ENCODE measurements at places on chromosomes 1 and 21.

DNA sequence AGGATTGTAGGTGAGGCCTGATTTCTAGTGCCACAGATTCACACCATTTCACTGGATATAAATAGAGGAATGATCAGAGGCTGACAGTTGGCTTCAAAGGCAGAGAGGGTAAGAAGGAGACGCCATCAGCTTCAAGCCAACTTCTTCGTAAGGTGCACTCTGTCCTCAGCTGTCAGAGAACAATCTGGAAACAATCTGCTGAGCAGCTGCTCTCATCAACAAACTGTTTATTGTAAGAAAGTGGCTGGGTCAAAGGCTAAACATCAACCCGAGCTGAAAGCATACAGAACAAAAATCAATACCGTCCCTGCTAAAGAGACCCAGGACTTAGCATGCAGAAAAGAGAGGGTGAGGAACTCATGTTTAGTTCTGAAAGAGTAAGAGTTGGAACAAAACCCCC lies 48.2 kb downstream of the HLCS start:
- DNase-seq = no peak

GRCh38 chr1:180080439-180080838 lies 74.2 kb upstream of the QSOX1 start:
- DNase-seq = peak; percentile 8

GRCh38 chr1:48649880-48650279 lies 126.8 kb downstream of the BEND5 start:
- no peak for DNase-seq

DNA sequence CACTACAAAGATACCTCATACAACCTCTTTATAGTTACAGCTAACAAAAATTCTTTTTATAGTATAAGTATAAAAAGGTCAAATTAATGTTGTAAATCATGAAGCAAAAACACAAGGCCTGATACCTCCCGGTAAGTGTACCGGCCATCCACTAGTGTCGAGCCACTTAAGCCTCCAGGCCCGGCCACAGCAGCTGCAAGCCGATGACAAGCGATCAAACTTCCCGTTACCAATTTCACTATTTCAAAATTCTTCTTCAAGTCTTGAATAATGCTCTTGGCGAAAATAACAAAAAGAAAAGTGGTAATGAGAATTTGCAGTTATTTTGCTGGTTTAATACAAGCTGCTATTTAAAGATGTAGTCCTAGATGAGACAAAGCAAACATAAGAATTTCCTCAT lies 67.6 kb downstream of the USP24 start:
- DNase-seq = no peak

DNA sequence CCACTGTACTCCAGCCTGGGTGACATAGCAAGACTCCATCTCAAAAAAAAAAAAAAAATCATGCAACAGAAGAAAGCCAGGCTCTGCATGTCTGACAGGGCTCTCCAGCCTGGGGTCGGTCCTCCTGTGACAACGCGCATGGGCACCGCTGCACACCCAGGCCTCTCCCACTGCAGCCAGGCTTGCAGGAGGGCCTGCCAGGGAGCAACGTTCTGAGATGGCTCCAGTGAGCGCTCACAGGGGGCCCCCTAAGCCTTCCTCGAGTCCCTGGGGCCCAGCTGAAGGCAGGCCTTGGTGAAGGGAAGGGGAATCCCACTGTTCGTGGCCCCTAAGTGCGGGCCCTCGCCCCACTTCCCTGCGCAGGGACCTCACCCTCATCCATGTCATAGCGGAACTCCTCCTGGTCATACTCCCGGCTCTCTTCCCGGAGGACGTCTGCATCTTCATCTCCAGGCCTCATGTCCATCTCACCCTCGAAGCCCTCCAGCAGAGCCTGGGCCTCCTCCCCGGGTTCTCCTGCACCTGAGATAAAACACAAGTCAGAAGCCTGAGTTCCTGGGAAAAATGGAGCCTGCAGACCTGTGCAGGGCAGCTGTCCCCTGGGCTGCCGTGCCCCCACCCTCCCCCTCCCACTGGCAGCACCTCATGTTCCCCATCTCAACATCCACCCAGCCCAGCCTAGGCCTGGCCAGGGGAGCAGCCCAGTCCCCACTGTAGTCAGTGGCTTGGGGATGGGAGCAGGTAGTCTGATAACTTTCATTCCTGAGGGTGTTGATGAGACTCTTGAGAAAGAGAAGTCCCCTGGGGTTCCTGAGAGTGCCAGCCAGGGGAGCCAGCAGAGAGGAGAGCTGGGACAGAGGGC lies 20.3 kb downstream of the RSPH1 start:
- no peak for DNase-seq

DNA sequence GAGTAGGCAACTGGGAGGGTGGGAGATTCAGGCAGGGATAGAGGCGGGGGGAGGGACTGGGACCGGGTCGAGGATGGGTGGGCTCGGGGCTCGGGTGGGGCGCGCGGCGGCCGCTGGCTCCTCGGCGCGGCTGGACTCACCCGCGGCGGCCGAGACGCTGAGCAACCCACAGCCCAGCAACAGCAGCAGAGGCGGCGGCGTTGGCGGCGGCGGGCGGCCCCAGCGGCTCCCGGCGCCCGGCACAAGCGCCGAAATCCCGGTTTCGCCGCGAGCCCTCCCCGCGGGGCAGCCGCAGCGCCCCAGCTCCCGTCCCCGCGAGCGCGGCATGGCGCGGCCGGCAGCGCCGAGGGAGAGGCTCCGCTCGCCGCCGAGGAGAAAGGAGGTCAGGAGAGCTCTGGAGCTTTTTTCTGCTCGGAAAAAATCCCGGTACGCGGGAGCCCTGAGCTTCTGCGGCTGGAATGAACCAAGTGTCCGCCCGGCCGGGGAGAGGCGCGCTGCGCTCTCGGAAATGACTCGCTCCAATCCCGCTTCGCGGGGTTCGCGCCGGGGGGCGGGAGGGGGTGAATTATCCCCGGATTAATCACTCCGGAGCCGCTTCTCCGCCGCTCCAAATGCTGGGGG lies at the start of gene CSMD2:
TSS of gene CSMD2 (minus strand) at position 460 of the 621 bp plus-strand sequence. CDS start at position 327, 133 bp downstream.
- no peak for DNase-seq

DNA sequence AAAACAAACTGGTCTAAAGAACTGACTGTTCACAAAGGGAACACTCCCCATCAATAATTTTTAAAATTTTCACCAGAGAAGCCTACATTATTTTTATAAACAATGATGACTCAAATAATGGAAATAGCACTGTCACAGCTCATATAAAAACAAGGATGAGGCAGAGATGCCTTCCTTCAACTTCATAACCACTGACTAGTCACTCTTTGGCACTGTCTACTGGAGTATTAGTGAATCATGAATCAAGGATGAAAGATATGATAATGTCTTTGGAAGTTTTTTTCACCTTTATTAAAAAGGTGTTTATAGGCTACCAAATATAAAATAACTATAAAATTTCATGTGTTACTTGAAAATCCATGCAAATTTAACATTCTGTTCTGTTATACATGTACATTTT lies 316.9 kb downstream of the VAV3 start:
- no peak for DNase-seq

- DNase-seq = no peak
These were observed 22.7 kb upstream of the CD55 start for GRCh38 chr1:207298636-207299398.

DNA sequence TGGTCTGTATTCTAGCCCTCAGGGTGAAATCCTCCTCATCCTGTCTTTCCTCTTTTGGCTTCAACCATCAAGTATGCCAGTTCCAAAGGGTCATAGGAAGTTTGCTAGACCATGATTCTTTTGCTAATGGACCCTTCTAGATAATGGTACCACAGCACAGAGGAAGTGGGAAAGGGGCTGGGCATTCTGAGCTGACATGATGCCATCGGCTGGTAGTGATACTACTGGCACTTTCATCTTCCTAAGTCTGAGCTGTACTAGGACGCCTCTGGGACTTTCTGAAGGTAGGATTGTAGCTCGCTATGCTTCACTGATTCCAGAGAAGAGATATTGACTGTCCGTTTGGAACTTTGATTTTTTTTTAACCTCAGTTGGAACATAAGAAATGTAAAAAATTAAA lies 11.4 kb downstream of the FASLG start:
- peak; percentile 71 for DNase-seq

GRCh38 chr1:20228314-20228825 lies 42.1 kb upstream of the PLA2G2C start:
- DNase-seq = no peak

DNA sequence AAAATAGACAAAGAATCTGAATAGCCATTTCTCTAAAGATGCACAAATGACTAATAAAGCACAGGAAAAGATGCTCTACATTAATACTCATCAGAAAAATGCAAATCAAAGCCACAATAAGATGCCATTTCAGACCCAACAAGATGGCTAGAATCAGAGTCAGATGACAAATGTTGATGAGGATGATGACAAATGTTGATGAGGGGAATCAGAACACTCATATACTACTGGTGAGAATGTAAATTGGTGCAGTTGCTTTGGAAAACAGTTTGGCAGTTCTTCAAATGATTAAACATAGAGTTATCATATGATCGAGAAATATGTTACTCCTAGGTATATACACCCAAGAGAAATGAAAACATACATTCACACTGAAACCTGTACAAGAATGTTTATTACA lies 33.9 kb downstream of the LRRC40 start:
- no peak for DNase-seq

GRCh38 chr1:50214717-50215116 lies 106.0 kb downstream of the ELAVL4 start:
- DNase-seq = no peak

DNA sequence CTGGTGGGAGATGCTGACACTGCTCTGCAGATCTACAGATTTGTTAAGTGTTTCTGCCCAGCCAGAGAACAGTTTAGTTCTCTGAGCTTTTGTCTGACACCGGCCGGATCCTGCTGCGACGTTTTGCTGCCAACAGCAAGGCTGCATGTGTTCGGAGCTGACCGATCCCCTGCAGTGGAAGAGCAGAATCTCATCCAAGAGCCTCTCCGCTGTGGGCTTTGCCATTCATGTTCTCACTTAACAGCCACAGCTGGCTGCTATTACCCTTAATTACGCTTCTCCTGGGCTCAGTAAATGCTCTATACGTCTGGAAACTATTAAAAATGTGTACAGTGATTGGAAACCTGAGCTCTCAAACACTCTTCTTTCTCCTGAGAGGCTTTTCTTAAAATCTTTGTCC lies 105.3 kb downstream of the BCAR3 start:
- DNase-seq = no peak

GRCh38 chr1:110243574-110243973 lies 33.5 kb downstream of the KCNC4 start:
- peak; percentile 78 for DNase-seq

DNA sequence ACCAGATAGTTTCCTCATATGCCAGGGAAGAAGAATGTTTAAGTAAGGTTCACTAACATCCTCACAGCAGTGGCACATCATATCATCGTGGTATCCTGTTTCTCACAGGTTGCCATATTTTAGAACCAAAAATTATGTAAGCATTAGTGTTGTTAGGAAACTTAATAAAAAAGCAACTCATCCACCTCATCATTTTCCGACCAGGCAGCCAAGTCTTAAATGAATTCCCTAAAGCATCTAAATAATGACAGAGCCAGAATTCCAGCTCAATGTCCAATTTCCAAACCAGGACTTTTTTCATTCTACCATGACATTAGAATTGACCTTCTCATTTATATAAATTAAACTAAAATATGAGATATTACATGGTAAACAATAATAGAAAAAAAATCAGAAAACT lies 272.7 kb downstream of the NTNG1 start:
- DNase-seq = no peak

DNA sequence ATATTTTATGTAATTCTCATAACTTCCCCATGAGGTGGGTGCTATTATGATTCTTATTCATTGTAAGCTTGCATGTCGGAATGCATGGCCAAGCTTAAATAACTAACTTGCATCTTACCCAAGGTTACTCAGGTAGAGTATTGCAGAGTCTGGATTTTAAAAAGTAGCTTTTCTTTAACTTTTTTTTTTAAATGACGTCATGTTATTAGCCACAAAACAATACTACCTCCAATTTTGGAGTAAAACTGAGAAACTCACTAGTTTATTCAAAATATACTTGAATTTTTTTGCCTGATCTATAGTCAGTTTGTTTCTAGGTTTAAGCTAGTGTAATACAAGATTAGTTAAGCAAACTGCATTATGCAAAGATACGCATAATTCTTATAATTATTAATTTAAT lies 57.8 kb downstream of the NEGR1 start:
- DNase-seq = no peak

DNA sequence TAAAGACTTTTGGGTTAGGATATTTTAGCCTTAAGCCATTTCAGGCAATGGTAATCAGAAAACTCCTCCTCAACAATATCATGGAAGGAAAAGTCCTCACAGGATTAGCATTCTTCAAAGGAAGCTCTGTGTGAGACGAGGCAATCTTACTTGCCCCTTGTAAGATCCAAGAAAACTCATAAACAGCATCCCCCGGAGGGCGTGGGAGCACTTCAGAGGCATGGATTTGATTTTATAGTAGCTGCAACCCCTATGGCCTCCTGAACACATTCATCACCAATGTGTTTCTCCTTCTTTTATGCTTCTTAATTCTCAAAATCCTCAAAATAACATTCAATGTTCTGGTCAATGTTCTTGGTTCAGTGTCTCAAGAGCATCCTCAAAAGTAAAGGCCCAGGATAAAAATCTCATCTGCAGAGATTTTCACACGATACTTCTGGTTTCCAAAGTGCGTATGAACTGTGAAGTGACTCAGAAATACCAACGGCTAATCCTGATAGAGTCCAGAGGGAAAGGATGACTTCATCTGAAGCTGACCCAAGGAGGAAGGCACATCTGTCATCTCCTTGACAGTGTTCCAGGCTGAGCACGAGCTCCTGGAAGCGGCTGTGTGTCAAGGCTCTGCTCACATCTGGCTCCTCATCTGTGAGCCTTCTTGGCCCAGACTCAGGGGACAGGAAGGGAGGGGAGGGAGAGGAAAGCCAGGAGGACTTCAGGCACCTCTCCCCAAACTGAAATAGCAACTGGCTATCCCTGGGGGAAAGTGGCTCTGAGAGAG lies 49.3 kb upstream of the PSEN2 start:
- DNase-seq = no peak

GRCh38 chr1:28323720-28324119 lies 5.1 kb upstream of the MED18 start:
- DNase-seq = no peak

GRCh38 chr21:44657635-44658540 lies at the start of gene KRTAP12-3:
KRTAP12-3 (plus strand) TSS chr21:44657932; CDS start chr21:44657980, 48 bp downstream.
- peak; percentile 45 for DNase-seq

- no peak for DNase-seq
These were observed 41.2 kb upstream of the LBR start for GRCh38 chr1:225469051-225469450.

Data from activated naive CD4-positive, alpha-beta T cell treated with anti-CD3 and anti-CD28 coated beads for 36 hours (primary cell).